ENCODE measurements at places on chromosomes 12 and 14.

- DNase-seq: no peak
Measured at GRCh38 chr14:96215452-96216244, 11.0 kb downstream of the BDKRB2 start.

DNA sequence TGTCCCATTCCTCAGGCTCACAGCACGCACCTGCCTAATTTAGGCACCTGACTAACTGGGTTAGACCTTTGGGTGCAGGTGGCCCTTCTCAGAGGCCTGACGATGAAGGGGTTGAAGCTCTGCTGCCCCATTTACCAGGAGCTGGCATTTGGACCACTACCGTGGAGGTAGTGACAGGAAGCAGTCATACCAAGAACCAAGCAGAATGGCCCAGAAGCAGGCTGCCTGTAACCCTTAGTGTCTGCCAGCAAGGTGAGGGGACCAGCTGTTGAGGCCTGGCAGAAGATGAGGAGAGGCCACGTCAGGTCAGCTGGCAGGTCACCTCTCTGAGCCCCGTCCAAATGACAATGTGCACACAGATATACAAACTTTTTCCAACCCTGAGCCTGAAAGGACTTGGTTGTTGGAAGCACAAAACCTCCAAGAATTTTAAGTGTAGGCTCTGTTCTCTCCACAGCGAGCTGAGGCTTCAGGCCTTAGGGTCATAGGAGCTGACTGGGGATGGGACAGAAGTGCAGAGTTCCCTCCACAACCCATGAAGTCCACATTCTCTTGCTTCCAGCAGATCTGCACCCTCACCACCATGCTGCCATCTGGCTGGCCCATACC lies 23.1 kb downstream of the VASH1 start:
- DNase-seq: no peak

GRCh38 chr12:64991121-64991611 lies 129.9 kb downstream of the WIF1 start:
- no peak for DNase-seq

GRCh38 chr12:123906711-123907420 lies 65.8 kb downstream of the CCDC92 start:
- no peak for DNase-seq

GRCh38 chr12:32089156-32089555 lies 17.5 kb upstream of the BICD1 start:
- no peak for DNase-seq

DNA sequence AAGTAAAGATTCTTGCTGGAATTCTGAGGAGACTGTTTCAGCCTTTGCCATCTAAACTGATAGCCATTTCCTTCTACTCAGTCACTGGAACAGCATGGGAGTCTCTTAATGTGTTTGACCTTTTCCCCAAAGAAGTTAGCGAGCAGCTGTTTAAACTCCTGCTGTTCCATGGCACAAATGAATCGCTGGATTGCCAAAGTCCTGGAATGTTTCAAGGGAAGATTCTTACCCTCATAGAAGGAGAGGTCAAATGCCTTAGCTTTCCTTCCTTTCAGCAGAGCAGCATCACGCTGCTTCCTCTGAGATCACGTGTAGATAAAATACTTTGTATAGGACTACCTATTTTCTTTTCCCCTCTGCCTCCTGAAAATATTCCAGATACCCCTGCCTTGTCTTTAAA lies 10.5 kb upstream of the NR2C1 start:
- DNase-seq: no peak

GRCh38 chr14:96204151-96205058 lies at the start of gene BDKRB2:
Gene BDKRB2 (plus strand): TSS chr14:96204839. CDS start chr14:96237108, 32,269 bp downstream.
- no peak for DNase-seq

GRCh38 chr12:45575823-45576475 lies 153.6 kb upstream of the ARID2 start:
- no peak for DNase-seq

DNA sequence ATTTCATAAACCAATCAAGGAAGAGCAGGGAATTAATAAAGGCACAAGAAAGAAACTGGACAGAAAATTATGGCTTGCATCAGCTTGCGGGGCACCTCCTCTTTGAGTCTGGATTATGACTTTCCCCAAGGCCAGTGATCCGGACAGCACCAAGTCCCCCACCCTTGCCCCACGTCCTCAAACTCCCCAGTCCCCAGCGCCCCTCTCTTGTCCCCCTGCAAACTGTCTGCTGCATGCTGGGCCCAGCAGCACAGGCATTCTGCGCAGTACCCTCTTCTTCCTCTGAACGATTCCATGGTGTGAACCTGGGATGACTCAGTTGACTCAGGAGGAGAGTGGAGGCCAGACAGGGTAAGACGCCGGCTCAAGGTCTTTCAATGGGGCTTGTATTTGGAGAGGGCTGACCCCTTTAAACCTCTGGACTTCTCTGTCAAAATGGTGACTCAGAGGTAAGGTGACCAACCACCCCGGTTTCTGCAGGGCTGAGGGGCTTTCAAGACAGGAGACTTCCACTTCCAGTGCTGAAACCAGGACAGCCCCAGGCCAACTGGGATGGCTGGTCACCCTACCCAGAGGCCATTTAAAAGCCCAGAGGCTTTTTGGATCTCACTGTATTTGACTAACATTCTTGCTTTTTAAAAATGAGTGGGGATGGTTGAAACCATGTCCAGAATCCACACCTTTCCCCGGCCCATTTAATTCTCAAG lies 13.5 kb downstream of the C14orf132 start:
- DNase-seq: no peak

DNA sequence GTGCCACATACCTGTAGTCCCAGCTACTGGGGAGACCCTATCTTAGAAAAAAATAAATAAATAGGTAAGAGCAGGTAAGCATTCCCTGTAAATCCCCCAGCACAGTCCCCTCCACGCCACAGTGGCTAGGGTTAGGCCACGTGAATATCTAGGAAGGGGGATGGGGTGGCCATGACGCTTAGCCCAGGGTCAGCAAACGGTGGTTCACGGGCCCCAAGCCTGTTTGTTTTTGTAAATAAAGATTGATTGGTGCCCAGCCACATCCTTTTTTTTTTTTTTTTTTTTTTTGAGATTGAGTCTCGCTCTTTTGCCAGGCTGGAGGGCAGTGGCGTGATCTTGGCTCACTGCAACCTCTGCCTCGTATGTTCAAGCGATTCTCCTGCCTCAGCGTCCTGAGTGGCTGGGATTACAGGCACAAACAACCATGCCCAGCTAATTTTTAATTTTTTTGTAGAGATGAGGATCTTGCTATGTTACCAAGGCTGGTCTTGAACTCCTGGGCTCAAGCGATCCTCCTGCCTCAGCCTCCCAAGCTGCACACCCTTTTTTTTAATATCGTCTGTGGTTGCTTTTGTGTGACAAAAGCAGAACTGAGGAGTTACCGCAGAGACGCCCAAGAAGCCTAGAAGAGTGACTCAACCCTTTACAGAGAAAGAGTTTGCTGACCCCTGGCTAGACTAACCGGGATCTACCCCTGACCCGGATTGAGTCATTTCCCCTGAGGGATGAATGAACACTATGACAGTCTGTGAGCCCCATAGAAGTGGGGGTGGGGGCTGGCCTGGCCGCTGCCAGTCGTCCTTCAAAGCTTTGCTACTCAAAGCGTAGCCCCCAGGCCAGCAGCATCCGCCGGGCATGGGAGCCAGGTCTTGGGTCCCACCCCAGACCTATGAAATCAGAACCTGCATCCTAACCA lies 113.7 kb upstream of the NCOR2 start:
- DNase-seq: no peak

DNA sequence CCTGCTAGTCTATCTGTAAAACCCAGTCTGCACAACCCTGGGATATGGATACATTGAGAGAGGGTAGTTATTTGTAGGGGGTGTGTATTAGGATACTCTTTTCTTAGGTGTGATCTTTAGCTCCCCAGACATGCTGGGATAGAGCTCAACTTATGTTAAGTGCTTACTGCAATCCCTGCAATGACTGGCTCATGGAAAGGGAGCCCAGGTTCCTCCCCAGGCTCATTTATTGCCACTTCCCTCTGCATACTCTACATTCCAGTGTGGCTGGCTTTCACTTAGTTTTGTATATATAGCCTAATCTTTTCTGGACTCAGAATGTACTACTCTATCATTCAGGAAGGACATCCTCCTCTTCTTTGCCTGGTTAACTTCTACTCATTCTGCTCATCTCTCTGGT lies 172.0 kb downstream of the SYT10 start:
- DNase-seq: no peak

DNA sequence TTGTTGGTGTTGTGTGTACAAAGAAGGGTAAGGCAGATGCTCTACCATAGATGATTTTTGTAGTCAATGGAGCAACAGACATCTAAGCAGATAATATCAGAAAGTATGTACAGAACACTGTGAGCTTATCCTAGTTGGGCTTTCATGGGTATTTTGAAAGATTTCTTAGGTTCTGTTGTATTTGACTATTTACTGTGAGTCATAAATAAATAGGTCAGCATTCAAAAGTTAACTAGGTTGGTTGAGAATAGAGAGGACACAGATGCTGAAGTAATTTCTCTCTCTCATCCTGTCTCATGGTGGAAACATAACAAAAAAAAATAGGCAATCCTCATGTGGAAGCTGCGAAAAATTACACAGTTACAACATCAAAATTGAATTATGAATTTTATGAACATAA lies 413.5 kb downstream of the CCDC91 start:
- no peak for DNase-seq

DNA sequence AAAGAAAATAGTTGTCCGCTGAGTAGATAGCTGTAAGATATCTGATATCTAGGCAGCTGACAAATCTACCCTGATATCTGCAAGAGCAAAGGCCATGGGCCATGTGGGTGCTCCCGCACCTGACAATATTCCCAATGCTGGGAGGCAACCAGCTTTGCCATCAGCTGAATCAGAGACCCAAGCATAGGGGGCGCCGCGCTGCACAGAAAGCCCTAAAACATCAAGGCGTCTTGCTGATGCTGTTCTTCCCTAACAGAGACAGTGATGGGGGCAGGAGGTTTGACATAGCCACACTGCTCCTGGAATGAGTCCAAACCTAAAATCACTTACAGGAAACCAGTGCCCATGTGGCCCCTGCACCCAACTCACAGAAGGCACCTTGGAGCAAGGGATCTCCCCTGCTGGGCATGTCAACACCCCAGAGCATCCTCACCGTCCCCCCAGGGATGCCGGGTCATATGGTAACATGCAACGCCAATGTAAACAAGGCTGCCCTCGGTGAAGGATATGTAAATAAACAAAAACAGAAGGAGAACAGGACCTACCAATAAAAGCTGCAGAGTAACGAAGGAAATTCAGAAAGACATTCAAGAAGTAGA lies 199.5 kb downstream of the TMEM132D start:
- no peak for DNase-seq

DNA sequence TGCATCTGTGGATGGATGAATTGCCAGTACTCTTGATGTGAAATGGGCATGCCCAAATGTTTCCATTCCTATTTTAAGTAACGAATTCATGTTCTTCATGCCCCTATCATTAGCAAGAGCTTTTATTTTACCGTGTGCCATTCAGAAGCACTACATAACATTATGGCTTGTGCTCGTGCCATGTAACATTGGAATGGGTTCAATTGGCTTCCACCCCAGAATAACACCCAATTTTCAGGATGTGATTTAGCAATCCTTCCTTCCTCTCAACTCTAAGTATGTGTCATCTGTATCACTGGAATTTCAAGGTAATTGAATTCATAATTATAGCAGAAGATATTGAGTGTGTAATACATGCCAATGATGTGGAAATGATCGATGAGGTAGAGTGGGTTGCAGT lies 145.8 kb upstream of the TMPO start:
- no peak for DNase-seq

DNA sequence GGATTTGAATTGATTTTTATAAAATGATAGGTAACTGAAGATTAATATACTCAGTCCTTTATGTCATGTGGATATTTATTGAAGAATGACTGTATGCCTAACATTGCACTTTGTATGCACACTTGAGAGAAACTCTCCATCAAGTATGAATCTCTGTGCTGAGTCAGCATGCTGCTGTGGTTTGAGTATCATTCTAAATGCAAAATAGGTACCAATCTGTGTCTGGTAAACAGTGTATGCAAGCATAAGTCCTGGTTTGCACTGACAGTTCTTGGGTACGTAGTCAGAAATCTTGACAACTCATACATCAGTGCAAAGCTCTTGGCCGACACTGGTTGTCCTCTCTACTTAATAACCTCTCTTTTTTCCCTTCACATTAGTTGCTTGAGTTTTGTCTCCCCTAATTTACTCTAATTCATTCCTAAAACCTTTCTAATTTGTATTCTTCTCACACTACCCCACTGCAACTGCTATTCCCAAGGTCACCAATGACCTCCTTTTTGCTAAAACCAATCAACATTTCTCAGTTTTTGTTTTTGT lies 21.8 kb downstream of the MGAT4C start:
- DNase-seq: no peak

DNA sequence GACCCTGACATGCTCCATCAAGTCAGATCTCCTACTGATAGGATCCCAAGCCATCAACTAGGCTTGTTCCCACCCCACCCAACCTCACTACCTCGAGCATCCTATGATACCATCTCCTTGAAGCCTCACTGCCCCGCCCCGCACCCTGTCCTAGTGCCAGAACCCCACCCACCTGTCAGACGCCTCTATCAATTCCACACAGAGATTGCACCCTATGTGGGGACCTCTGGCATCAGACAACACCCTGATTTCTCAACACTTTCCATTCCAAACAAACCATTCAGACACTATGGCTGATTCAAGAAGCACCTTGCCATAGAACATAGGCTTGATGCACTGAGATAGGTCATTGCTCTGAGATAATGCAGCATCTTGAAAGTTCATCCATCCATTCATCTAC lies 3.1 kb upstream of the GLTP start:
- no peak for DNase-seq

- DNase-seq: no peak
Measured at GRCh38 chr12:17414596-17414995, 675.4 kb downstream of the RERGL start.

DNA sequence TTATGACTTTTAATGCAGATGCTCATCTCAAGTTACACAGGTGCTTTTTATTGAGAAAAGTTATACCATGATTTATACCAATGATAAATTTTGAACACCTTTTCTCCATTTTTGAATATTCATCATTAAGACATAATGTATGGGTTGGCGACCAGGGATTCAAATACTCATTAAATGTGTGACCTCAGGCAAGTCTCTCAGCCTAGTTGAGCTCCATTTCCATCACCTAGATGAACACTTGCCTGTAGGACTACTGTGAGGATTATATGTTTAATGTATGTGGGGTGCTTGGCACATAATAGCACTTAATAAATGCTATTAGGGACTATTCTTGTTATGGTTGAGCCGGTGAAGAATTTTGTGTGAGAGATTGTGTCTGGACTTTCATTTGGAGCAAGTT lies 228.6 kb downstream of the CHST11 start:
- DNase-seq: no peak
